Peyer's patch (tissue), 4 donors: ENCODE measurements at places on chromosomes 1 and 21.

GRCh38 chr1:169081503-169082123, 24.9 kb upstream of the ATP1B1 start:
- DNase-seq, result no peak

DNA sequence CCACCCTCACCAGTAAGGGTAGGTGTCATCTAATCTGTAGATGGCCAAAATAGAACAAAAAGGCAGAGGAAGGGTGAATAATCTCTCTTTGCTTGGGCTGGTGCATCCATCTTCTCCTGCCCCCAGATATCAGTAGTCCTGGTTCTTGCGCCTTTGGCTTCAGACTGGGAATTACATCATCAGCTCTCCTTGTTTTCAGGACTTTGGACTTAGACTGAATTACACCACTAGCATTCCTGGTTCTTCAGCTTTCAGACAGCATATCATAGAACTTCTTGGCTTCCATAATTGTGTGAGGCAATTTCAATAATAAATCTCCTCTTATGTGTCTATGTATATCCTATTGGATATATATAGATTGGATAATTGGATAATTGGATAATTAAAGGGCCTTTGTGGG, 403.0 kb upstream of the USP24 start:
- no peak for DNase-seq

GRCh38 chr1:39102537-39103327, 76.6 kb downstream of the NDUFS5 start:
- peak; percentile 49 for DNase-seq

DNA sequence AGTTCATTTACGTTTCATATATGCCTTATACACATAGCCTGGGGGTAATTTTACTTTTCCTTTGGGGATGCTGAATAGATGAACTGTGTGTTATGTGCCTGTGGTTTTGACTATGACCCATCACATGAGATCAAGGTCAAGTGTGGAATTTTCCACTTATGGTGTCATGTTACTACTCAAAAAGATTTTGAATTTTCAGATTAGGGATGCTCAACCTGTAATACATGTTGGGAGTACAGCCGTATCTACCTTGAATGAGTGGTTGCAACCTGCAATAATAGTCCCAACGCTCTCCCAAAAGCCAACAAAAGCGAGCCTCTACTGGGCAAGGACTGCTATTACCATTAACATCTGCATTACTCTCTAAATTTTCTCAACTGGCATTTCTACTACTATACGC, 68.5 kb upstream of the SDC3 start:
- DNase-seq, result no peak

DNA sequence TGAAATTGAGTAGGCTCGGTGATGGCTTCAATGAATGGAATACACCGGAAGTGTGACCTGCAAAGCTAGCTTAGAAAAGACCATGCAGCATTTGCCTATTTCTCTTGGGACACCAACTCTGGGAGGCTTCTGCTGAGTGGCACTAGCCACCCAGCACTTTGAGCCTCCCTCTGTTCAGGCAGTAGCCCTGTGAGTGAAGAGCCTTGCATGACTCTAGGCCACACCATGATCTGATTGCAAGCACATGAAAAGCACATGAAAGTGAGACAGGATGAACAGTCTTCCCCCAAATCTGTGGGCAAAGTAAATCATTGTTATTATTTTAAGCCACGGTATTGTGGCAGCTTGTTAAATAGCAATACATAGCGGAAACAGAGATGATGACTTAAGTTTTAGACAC, 2.8 kb downstream of the CD48 start:
- DNase-seq, result peak; percentile 36

GRCh38 chr1:236176337-236177336, 34.3 kb downstream of the GPR137B start:
- DNase-seq, result no peak
